H4 (cell line): ENCODE measurements at places on chromosomes 7 and 10. TPM values are rescaled to one million over a fixed set of nuclear protein-coding genes. Genes with fewer than 3 reads are reported as not detected.

- no peak for DNase-seq
Observed at GRCh38 chr7:104241538-104242209, 33.9 kb upstream of the ORC5 start.

DNA sequence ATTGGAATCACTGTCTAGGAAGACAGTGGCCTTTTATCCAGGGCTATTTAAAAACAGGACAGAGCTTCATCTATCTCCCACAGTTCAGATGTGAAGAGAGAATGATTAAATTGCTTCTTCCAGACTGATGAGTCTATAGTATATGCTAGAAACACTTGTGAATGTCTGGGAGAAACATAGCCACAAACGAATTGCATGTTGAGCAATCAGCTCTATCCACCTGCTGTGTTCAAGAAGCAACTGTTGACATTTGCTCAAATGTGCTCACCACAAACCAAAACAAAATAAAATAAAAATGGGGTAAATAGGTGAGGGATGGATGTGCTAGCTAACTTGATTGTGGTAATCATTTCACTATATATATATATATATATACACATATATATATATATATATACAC, 195.1 kb downstream of the HECW1 start:
- DNase-seq, result no peak

DNA sequence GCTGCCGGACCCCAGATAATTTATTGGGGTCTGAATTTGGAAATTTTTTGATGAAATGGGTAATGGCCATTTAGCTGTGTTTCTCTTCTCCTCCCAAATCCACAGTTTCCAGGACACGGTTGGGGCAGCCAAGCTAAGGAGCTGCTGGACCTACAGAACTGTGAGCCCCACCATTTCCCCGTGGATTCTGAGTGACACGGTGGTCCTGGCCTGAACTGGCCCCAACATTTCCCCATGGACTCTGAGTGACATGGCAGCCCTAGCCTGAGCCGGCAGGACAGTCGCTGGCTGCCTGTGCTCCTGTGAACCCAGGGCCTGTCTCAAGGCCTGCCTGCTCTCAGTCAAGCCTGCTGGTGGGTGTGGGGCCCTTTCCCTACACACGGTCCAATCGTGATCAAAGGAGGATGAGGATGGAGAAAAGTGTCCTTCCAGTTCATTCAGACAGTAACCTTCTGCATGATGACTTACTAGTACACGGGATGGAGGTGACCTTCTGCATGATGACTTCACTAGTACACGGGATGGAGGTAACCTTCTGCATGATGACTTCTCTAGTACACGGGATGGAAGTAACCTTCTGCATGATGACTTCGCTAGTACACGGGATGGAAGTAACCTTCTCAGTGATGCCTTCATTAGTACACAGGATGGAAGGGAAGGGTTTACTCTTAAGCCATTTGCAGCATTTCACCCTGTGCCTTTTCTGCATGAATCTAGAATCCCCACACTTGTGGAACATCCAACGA, 359.9 kb downstream of the GLRX3 start:
- no peak for DNase-seq

DNA sequence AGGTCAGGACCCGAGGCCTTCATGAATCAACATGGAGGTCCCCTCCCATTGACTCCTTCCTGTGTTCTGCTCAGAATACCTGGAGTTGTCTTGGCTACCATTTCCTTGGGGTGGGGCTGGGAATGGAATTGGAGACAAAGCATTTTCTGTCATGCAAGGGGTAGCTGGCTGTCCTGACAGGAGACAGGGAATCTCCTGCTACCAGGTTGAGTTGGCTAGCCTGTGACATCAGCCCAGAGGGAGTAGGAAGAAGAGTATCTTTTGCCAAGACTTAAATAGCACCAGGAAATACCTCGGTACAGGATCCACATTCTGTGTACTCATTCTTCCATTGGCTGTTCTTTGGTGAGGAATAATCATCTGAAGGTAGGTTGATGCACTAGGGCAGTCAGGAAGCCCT, 4.9 kb downstream of the ZDHHC16 start:
- DNase-seq, result no peak

DNA sequence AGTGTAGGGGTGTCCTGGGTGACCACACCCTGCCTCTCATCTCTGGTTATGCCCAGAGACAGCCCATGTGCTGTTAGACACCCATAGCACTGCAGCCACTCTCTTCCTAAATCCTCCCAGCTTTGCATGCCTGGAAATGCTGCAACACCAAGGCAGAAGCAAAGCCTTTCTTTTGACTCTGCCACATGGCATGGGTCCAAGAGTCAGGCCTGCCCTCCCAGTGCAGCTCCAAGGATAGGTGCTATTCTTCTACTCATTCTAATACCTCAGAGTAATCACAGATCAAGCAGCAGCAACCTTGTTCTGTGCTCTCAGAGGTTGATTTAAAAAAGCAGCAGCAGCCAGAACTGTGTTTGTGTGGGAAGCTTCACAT, 23.4 kb downstream of the FRMPD2 start:
- DNase-seq, result no peak

- DNase-seq, result no peak
Observed at GRCh38 chr10:105844241-105844640, 1203.2 kb downstream of the SORCS3 start.

DNA sequence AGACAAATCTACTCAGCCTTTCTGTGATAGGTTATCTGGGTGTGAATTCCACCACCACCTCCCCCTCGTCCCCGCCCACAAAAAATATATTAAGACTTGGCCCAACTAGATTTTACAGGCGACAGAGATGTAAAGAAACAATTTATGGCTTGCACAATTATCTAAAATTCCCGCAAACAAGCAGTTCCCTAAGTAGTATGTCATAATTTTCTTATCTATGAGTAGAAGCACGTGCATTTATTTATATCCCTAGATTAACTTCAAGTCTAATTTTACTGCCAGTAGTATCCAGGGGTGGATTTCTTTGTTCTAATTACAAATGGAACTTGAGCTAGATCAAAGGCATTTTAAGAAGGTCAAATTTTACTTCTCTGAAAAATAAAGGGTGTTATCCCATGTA, 1.7 kb downstream of the TSPAN12 start:
- DNase-seq, result no peak

- no peak for DNase-seq
Observed at GRCh38 chr10:3141351-3142005, 31.1 kb downstream of the PITRM1 start.

DNA sequence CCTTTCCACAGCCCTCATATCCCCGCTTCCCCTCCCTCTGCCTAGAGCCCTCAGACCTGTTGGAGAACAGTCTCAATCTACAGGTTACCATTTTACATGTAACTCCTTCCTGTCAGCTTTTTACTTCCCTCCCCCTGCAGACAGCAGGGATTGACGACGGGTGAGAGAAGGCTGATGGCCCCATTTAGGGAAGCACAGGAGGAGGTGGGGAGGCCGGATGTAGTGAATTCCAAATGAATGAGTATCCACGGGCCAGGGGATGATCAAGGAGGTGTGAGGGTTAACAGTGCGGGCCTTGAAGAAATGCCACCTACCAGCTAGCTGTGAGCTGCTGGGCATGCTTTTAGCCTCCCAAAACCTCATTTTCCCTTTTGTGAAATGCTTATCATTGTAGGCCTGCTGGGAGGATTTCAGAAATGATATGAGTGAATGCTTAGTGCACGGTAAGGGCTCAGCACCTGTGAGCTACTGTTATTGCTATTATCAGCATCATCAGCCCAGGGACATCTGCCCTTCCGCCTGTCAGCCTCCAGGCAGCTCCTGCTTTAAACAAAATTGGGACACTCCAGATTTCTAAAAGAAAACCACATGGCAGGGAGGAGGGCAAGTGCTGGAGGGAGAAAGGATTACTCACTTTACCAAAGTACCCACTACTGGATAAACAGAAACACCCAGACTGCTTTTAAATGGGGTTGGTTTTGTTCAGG, 6.5 kb upstream of the NANOS1 start:
- DNase-seq, result peak; percentile 82

DNA sequence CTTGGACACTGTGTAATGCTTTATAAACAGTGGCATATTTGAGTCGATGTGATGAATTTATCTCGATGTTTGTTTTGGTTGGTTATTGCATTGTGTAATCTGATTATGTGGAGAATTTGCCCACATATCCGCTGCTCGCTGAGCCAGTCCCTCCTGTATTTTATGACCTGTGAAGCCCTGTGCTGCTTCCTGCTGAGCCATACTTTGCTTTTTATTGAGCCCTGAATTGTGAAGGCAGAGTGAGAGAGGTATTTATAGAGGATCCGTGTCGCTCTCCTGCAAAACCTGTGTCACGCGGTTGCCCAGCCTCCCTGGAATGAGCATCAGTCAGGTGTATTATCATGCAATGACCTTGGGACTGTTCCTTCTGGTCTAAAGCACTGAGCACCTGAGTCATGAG, 253.7 kb downstream of the ARHGAP21 start:
- peak; percentile 18 for DNase-seq

GRCh38 chr7:124276005-124276622, 243.2 kb upstream of the TMEM229A start:
- DNase-seq, result peak; percentile 55

VGF gene
- 3.6 and 7.1 TPM in 2 replicates for total RNA-seq

DNA sequence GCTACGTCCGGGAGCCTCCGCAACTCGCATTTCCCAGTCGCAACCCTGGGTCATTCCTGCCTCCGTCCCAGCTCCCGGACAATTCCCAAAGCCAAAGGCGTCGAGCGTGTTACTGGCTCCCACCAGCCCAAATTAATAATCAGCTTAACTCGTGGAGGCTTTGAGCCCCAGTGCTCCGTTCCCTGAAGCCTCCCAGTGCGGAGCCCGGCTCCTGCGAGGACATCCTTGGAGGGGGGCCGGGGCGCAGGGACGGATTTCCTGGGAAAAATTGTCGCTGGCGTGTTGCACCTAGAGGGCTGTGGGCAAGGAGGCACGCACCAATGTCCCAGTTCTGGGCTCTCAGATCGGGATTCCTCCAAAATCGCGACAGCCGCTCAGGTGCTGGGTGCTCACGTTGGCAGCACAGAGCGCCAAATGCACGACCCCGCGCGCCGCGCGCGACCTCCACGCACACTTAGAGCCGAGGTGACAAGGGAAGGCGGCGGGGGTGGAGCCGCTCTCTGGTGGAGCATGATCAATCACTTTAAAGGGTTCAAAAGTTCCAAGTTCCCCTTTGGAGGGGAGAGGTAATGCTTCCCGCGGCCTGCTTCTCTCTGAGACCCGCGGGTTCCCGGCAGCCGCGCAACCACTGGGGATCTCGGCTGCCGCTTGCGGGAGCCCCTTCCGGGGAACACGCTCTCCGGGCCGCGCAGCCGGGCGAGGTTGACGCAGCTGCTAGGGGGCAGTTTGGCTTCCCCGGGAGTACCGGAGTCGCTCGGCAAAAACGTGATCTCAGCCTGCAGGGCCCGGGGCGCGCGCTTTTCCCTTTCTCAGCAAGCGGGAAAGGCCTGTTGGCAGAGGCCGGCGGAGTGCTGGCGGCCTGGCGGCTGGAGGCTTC, 25.5 kb downstream of the SKIDA1 start:
- DNase-seq, result no peak

HOXA7 gene
- total RNA-seq, result 2.0 and 2.2 TPM in 2 replicates

GRCh38 chr7:41391818-41392217, 311.1 kb downstream of the INHBA start:
- DNase-seq, result no peak

DNA sequence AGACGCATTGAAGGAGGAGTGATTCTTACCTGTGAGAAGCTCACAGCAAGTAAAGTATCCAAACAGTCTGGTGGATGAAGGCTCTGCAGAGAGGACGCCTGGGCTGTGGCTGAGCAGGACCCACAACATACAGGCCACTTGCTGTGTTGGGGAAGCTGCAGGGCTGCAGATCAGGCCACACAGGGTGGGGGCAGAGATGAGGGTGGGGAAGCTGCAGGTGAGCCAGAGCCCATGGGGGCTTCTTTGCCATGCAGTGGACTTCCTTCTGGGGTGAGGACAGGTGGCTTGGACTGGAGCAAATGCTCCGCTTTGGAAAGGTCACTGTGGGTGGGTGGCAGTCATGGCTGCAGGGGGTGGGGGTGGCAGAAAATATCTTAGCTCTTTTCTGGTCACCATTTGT, 214.8 kb downstream of the GLRX3 start:
- no peak for DNase-seq

BMPER gene
- total RNA-seq, result 0.08 and 0.19 TPM in 2 replicates

DNA sequence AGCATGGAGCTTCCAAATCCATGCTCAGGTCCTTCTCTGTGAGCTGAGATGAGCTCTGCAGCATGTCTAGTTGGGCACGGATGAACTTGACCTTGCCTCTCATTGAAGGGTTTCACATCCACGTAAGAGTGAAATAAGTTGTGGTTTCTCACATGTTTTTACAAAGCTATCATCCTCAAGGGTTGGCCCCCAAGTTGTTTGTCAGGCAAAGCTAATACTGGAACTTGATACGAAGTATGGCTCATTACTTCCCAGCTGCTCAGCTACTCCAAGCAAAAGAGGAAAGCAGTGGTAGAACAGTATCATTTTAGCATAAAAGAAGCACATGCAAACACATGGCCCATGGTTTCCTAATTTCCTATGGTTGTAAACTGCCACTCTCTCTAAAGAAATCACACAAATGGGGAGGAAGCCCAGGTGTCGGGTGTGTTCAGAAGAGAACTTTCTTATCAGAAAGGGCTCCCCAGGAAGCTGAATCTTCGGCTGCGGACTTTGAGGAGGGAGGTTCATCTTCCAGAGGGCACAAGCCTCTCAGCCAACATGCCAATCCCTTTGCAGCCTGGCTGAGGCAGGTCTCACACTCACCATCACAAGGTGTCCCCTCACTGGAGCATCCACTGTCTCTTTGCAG, 45.3 kb downstream of the PDLIM1 start:
- no peak for DNase-seq

PHYH gene
- total RNA-seq, result 7.0 and 19.6 TPM in 2 replicates

IFIT1 gene
- 102 and 123 TPM in 2 replicates for total RNA-seq

- DNase-seq, result no peak
Observed at GRCh38 chr10:48317321-48317990, 11.0 kb downstream of the MAPK8 start.

GRCh38 chr10:12512332-12513002, 163.1 kb downstream of the CAMK1D start:
- no peak for DNase-seq

PON3 gene
- total RNA-seq, result not detected in 2 replicates

DNA sequence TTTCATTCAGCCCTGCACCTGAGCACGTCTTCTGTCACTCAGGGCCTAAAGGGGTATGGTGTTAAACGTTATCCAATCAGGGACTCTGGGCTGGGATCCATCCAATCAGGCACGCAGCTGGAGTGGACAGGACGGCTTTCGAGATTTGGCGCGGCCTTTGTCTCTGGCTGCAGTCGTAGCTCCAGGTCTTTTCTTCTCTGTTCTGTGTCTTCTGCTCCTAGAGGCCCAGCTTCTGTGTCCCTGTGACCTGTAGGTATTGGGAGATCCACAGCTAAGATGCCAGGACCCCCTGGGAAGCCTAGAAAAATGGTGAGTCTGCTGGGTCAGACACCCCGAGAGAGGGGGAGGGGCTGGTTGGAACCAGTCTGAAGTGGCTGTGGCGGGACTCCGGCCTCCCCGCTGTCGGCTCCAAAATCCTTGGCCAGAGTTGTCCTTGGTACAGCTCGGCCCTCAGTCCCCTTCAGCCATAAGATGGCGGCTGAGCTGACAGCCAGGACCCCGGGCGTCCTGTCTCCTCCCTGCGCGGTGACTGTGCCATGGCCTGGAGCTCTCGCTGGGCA, 11.7 kb upstream of the ZNF680 start:
- DNase-seq, result no peak

GRCh38 chr10:49559476-49559875, 20.6 kb upstream of the ERCC6 start:
- no peak for DNase-seq
